ENCODE measurements at places on chromosomes 16 and 17.

DNA sequence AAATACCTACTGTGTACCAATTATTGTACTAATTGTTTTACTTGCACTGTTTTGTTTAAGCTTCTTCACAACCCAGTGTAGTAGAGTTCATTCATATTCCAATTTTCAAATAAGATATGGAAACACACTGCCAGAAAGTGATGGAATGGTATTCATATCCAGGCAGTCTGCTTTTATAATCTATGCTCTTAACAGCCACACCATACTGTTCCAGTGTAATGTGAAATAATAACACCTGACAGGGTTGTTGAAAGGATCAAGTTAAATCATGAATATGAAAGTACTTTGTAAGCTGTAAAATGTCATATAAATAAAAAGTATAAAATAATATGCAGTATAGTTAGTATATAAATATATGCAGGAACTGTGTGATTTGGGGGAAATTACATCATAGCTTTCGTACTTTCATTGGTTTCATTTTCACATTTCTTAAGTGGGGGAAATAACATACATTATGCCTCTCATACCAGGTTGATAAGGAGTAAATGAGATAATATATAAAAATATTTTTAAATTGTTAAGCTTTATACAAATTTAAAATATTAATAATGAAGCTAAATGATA lies 230.8 kb downstream of the TANC2 start:
- no peak for DNase-seq

DNA sequence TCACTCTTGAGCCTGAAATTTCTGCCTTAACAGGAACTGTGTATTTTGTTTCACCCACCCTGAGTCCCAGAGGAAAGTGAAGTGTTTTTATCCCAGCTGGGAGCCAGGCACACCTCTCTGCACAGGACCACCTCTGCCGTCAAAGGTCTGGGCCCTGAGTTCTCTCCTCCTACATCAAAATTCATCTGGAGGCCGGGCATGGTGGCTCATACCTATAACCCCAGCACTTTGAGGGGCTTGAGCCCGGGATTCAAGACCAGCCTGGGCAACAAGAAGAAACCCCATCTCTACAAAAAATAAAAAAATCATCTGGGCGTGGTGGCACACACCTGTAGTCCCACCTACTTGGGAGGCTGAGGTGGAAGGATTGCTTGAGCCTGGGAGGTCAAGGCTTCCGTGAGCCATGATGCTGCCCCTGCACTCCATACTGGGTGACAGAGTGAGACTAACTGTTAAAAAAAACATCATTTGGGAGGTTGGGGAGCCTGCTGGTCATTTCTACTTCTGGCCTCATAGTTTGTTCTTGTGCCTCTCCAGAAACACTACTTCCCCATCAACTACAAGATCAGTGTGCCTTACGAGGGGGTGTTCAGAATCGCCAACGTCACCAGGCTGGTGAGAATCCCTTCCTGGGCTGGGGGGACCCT lies 9.8 kb downstream of the IL34 start:
- DNase-seq: no peak

- no peak for DNase-seq
Observed at GRCh38 chr16:79168321-79168720, 432.2 kb downstream of the MAF start.

DNA sequence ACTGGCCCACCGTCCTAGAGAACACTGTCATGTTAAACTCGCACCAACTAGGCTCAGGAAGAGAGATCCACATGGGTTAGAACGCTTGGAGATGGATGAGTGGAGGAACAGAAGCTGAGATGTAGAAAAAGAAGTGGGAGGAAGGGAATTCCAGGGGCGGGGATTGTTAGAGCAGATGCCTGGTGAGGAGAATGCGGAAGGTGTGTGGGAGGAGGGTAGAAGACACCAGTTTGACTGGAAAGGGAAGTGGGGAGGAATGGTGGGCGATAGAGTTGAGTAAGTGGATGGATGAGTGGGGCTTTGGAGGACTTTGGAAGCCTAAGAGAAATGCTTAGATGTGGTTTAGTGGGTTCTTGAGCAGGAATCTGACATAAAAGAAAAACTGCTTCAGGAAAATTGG lies 37.4 kb downstream of the DHX38 start:
- no peak for DNase-seq

DNA sequence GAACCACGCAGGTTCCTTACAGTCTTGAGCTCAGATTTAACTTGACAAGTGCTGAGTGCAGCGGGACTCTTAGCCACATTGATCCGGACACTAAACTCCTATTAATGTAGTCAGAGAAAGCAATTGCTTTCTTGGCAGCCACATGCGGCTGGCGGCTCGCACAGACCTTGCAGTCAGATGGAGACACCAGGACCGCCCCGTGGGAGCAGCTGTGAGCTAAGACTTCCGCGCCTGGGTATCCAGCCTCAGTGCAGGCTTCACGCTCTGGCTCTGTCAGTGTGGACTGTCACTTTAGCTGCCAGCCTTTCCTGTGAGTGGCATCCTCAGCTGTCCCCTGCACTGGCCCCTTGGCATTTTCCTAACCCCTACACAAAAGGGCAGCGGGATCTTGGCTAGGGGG lies 80.9 kb upstream of the NLRP1 start:
- peak; percentile 45 for DNase-seq

DNA sequence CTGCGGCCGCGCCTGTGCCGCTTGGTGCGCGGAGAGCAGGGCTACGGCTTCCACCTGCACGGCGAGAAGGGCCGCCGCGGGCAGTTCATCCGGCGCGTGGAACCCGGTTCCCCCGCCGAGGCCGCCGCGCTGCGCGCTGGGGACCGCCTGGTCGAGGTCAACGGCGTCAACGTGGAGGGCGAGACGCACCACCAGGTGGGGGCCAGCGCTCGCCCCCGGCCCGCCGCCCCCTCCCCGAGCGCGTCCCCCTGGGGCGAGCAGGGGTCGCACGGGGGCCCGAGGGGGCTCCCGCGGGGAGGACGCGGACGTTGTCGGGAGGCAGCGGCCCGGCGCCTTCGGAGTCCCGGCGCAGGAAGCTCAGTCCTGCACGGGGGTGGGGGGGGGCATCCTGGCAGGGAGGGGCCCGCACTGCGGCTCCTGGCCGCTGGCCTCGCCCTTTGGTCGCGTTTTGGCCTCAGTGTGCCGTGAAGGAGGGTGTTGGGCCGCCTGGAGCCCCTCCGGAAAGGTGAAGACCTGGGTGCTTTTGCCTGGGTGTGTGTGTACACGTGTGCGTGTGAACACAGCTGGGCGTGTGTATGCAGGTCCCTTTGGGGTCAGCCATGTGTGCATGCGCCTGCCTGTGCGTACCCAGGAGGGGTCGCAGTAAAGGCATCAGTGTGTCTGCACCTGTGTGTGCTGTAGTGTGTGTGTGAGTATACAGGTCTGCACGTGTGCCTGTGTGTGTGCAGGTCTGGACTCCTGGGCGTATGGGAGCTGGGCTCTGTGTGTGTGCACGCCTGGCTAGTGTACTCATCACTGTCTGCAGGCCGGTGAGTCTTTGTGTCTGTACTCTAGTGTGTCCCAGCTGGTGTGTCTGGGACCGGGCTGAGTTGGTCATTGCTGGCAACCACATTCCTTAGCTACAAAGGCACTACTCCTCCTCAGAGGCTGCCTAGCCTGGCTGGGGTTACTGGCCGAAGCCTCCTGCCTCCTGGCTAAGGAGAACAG lies 615 bp downstream of the NHERF2 start:
- DNase-seq: peak; percentile 51

GRCh38 chr17:17384961-17385360 lies 81.8 kb downstream of the NT5M start:
- DNase-seq: no peak
